Kidney epithelial cell (primary cell): ENCODE measurements at places on chromosomes 5 and 9. TPM values are rescaled to one million over a fixed set of nuclear protein-coding genes. Genes with fewer than 3 reads are reported as not detected.

DNA sequence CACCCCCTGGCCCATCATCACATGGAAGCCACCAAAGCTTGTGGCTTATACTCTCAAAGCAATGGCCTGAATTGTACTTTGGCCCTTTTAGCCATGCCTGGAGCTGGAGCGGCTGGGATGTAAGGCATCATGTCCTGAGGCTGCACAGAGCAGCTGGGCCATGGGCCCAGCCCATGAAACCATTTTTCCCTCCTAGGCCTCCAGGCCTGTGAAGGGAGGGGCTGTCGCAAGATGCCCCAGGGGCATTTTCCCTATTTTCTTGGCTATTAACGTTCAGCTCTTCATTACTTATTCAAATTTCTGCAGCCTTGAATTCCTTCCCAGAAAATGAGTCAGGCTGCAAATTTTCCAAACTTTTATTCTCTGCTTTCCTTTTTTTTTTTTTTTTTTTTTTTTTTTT lies 27.7 kb downstream of the FST start:
- DNase-seq = no peak

GRCh38 chr5:168415971-168416370 lies 70.3 kb upstream of the RARS1 start:
- DNase-seq = no peak

GRCh38 chr9:131398204-131398603 lies 4.3 kb downstream of the PRRC2B start:
- no peak for DNase-seq

TXNDC8 gene
- not detected in 2 replicates for total RNA-seq

TRIM7 gene
- 2.9 and 4.4 TPM in 2 replicates for total RNA-seq
